ENCODE measurements at places on chromosomes 6 and 20.

DNA sequence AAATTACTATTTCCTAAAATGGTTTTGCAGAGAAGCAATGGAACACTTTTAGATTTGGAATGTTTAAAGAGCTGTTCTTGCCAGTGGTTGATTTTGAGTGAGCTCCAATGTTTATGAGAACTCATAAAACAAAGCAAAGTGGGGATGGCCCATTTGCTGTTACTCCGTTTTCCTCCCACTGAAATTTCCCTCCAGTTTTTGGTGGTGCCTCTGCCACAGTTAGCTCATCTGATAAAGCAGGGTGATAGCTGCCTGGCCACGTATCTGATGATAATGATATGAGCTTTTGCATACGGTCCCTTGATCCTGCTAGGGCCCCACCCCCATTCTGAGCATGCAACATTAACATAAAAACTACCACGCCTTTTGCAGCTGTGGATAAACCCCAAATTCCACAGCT lies 10.4 kb downstream of the CD83 start:
- DNase-seq, result no peak

DNA sequence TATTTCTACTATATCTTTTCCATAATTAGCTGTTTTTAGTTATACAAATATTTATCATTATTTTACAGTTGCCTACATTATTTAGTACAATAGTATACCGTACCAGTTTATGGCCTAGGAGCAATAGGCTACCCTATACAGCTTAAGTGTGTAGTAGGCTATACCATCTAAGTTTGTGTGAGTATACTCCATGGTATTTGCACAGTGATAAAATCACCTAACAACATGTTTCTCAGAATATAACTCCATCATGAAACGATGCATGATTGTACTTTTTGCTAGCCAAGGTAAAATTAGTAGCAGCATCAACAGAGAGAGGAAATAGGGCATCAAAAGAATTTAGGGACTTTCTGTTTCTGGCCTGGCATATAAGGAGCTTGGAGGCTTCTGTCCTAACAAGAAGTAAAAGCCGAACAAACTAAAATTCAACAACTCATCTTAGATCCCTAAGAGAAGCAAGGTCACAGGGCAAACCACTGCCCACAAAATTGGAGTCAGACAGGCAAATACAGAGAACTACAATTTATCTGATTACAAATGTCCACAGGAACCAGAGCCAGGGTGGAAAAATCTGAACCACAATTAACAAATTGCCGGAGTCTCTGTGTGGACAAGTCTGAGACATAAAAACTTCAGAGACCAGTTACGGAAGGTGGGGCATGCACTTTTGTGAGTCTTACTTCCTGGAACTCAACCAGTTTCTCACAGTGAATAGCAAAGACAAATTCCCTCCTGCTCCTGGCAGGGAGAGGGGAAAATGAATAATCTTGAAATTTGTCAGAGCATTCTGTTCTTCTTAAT lies 671.4 kb downstream of the RFPL4B start:
- DNase-seq, result no peak

DNA sequence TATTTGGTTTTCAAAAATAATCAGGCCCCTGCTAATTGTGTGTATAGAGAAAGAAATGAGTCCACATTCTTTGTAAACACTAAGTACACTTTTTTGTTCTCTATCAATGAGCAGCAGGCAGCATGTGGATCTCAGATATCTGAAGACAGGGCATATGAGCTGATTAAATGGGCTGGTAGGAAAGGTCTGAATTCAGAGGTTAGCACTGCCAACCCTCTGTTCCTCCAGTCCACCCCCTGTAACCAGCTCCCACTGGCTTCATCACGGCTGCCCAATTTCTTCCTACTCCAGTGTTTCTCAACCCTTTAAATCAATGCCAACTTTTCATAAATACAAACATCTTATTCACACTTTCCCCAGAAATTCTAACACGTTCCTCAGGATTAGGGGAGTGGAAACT lies 128.5 kb downstream of the TPBG start:
- DNase-seq, result no peak

- DNase-seq, result peak; percentile 64
Measured at GRCh38 chr20:63309261-63310071, 16.5 kb downstream of the COL20A1 start.
